ENCODE measurements at places on chromosomes 2 and 18.

DNA sequence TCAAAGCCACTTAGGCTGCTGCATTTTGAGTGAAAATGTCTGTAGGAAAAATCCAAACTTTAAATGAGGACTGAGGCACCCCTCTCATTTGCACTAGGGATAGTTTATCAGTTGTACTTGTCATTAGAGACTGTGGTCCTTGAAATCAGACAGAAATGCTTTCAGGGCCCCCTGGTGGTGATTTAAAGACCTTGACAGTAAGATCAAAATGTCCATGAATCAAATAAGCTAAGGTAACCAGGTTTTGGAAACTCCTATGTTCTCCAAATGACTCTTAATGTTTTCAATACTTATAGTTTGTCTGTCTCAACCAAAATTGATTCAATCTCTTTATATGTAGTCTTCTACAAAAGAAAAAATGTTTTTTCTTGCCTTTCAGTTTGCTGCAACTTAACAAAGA lies 28.8 kb upstream of the DDX18 start:
- DNase-seq: no peak

GRCh38 chr2:179837408-179837807 lies 24.0 kb downstream of the ZNF385B start:
- DNase-seq: no peak

DNA sequence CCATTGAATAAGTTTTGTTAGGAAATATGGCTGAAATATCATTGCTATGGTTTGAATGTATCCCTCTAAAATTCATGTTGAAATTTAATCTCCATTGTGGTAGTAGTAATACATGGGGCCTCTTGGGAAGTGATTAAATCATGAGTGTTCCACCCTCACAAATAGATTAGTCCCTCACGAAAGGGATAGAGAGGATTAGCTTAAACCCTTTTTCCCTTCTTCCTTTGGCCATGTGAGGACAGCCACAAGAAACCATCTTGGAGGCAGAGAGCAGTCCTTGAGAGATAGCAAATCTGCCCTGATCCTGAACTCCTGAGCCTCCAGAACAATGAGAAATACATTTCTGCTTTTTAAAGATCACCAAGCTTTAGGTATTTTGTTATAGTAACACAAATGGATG lies 274.2 kb downstream of the CDH19 start:
- no peak for DNase-seq

DNA sequence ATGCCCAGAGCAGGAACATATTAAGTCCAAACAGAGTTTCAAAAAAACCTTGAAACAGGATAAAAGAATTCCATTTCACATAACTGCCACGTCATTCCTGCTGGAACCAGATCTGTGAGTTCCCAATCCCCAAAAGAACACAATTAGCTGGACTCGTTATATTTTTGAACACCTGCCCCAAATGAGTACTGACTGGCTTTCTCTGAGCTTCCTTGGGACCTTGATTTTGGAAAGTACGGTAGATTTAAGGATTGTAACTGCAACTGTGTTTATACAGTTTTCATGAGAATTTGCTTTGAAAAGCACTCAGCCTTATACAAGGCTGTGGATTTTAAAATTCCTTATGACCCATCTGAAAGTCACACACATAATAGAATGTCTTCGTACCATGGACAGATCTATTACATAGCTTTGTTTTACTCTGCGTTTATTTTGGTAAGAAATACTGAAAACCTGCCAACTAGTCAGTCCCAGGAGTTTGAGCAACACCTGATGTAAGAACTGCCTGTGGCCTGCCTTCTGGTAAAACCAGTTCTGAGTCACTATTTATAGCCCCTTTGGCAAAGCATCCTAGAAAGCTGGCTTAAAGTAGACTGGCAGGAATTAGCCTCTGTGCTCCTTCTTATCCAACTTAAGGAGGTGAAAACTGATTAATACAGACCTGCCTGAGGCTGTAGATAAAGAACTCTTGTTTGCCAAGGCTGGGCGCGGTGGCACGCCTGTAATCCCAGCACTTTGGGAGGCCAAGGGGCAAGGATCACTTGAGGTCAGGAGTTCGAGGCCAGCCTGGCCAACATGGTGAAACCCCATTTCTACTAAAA lies 48.1 kb downstream of the MERTK start:
- no peak for DNase-seq

DNA sequence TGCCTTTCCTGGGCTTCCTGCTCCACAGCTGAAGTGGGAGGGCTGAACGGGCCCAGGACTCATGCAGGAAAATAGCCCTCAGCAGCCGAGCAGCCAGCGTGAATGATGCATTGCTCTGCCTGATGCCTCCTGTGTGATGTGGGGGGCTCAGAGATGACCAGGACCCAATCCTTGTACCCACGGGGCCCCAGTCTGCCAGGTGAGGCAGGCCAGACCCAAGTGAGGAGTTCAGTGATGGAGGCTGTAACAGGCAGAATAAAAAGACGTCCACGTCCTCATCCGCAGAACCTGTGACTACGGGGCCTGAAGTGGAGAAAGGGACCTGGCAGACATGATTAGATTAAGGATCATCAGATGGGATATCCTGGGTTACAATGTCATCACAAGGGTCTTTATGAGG lies 194.9 kb upstream of the HDAC4 start:
- DNase-seq: no peak

DNA sequence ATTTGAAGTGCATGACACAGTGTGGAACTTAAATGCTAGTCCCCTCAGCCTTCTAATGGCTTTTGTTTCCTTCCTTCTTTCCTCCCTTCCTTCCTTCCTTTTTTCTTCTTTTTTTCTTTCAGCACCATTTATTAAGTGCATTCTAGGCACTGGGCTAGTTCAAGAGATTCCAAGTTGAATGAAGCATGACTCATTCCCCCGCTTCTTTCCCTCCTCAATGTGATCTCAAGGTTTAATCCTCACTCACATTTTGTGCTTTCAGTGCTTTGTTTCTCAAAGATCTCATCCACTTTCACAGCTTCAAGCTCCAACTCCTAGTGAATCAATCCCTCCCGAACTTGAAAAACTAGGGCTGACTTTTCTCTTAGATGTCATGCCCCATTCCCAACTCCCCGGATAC lies 90.1 kb downstream of the LBH start:
- DNase-seq: no peak

DNA sequence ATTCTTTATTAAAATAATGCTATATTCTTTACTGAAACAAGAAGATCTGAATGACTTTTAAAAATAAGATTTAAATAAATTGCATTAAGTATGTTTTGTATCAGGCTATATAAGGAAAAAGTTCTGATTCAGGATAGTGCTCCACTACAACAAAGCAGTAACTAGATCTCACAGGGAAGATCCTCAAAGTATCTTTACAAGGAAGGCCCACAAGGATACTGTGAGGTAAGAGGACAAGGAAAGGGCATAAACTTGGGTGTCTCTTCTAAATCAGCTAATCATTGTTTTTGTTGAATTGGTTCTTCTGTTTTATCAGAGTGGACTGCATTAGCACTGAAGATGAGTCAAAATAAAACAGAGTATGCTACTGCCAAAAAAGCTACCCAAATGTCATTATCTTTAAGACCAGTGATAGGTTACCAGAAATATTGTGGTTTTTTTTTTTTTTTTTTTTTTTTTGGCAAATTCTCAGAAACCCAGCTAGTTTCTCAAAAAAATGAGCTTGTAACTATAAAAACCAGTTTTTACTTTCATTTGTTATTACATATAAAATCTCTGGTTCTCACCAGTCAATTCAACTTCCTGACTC lies 160.9 kb downstream of the BAZ2B start:
- DNase-seq: no peak

DNA sequence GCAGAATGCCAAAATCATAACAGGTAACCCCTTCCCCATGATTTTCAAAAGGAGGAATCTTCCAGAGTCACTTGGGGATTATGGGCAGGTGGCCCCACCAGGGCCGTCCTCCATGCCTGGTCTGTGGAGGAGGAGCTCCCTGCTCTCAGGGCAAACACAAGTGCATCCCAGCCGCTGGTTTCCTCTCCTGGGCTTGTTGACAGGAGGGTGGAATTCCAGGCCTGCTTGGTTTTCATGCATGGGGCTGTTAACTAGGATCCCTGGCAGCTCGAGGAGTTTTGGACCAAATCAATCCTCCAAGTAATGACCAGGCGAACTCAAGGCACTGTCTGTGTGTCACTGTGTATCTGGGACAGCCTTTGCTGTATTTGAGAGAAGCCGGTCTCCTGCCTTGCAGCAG lies 45.3 kb downstream of the FOSL2 start:
- DNase-seq: no peak

GRCh38 chr2:11067221-11068078 lies 87.8 kb upstream of the SLC66A3 start:
- no peak for DNase-seq

DNA sequence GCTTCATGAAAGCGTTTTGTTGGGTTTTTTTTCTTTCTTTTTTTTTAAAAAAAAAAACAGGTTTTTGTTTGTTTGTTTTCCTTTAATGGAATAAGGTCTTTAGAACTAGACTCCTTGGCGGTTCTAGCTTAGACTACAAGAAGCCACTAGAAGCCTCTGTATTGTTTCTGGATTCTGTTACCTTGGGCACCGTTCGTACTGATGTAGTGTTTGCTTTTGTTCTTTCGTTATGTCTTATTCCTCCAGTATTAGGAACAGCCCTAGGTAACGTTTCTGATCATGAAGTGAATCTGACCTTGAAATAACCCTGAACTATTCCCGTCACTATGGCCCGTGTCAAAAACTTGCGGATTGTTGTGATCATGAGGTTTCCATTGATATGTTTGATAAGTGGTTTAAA lies 164.6 kb downstream of the PTGR3 start:
- no peak for DNase-seq

GRCh38 chr2:205773989-205774388 lies 91.7 kb downstream of the NRP2 start:
- no peak for DNase-seq

- DNase-seq: no peak
Measured at GRCh38 chr2:16394072-16394985, 271.3 kb downstream of the CYRIA start.

DNA sequence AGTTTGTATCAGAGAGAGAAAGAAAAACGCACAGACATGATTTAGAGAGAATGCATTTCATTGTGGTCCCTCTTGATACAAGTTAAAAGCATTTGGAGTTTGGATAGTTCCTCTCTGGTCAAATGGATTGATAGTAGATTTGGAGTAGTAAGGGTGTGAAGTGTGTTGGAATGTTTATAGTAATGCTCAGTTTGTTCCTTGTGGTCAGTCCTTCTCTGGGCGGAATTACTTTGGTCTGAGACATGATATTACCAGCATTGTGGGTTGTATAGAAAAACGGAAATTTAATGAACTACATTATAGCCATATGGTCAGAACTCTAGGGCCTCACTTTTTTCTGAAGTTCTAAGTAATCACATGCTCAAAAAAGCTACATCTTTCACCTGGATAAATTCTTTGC lies 178.9 kb downstream of the AGAP1 start:
- DNase-seq: no peak

DNA sequence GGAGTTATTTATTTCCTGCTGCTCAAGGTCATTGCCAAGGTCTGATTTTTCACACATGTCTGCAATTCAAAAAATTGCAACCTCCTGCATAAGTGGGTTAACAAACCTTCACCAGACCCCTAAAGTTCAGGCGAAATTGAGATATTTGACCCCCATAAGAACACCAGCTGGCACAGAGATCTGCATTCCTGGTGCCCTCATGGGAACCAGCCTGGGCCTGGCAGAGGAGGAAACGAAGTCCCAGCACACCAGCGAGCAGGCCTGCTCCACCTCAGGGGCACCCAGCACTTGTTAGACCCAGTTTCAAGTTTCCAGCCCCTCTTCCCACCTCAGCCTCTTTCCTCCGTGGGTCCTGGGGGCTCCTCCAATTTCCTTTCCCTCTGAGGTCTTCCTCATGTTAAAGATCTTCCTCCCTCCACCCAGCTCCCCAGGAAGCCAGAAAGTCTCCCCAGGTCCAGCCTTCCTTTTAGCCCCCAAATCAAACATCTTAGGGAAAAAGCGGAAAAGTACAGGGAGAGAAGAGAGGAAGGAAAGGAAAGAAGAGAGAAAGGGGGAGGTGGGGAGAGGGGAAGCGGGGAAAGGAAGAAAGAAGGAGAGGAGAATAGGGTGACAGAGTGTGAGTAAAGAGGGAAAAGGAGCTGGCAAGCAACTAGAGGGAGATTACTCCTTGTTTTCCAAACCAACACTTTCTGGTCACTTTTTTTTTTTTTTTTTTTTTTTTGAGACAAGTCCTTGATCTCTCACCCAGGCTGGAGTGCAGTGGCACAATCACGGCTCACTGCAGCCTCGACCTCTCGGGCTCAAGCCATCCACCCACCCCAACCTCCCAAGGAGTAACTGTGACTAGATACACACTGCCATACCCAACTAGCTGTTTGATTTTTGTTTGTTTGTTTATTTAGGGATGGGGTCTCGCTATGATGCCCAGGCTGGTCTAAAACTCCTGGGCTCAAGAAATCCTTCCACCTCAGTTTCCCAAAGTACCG lies 3.9 kb upstream of the C2orf72 start:
- no peak for DNase-seq

- DNase-seq: no peak
Measured at GRCh38 chr18:54877076-54877475, 48.8 kb downstream of the RAB27B start.

GRCh38 chr2:26537826-26538475 lies 60.0 kb upstream of the OTOF start:
- no peak for DNase-seq

GRCh38 chr2:97707362-97708047 lies 5.9 kb upstream of the ZAP70 start:
- no peak for DNase-seq

GRCh38 chr2:150625303-150625702 lies 137.8 kb upstream of the RND3 start:
- no peak for DNase-seq

DNA sequence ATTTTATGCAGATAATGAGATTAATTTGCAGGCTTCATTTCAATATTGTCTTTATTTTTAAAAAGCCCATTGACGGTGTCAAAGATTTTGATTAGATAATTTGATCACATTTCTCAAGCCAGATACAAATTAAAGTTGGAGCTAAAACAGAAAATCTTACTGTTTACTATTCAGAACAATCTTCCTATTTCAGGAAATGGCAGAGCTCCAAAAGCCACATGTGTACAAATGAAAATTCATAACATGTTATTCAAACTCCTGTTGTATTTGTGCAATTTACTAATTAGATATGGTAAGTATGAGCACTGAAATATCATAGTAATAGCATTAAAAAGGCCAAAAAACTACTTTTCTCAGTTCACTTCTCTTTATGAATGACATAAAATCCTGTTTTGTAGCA lies 682.9 kb downstream of the KCNJ3 start:
- DNase-seq: no peak

GRCh38 chr2:62415019-62415431 lies 91.0 kb downstream of the TMEM17 start:
- DNase-seq: no peak

DNA sequence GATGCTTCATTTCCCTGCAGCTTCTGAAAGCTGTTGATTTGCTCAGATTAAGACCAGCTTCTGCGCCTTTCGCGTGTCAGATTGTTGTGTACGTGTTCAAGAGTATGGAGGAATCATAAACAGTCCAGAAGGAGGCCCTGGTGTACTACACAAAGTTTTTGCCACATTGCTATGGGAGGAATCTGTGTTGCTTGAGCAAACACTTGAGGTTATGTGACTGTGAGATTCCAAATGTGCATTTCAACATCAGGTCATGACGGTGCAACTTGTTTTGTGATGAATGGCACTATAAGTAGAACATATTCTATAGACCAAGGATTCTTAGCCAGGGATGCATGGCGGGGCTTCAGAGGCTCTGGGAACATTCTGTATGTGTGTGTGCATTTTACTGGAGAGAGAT lies 35.0 kb downstream of the SRSF7 start:
- DNase-seq: no peak

All from activated T-helper 1 cell treated with anti-CD3 and anti-CD28 coated beads, Interleukin-2, amount 50 U/mL, for 16 hours (primary cell).